ENCODE measurements at places on chromosomes 1 and 21.

GRCh38 chr1:167137332-167137781, 43.5 kb downstream of the STYXL2 start:
- DNase-seq: no peak

- DNase-seq: no peak
Measured at GRCh38 chr1:243883551-243883950, 33.5 kb upstream of the AKT3 start.

GRCh38 chr1:234633246-234634003, 23.4 kb upstream of the IRF2BP2 start:
- DNase-seq: no peak

DNA sequence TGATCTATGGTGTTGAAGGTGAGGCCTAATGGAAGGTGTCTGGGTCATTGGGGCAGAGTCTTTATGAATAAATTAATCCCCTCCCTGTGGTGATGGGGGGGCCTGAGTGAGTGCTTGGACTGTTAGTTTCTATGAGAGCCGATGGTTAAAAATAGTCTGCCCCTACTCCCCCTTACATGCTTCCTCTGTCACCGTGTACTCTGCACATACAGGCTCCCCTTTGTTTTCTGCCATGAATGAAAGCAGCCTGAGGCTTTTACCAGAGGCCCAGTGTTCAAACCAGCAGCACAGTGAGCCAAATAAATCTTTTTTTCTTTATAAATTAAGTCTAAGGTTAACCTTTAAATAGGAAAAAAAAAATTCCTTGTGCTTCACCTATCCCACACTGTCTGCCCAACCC, 657.0 kb downstream of the AMY1C start:
- no peak for DNase-seq

DNA sequence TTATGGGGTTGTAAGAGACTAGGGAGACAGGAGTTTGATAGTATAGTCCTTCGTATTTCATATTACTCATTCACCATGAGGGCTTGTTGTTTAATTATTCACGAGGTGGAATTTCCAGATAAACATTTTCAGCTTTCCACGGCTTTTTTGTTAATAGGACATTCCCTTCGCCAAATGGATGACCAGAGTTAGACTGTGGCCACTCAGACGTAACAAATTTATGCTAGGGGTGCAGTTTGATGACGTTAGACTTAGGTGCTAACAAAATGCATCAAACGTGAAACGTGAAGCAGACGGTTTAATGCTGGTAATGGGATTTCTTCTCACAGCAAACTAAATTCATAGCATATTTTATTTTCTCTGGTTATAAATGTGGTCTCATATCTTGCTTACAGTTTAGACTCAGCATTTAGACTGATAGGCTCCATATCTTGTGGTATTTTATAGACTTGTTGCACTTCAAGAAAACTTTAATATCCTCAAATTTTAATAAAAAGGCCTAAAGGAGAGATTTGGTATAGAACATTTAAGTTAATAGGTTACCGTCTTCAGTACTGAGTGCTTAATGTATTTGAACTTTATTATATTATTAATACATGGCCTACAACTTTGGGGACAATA, 2.3 kb downstream of the DHX9 start:
- DNase-seq: peak; percentile 41

GRCh38 chr1:238777551-238777950, 608.8 kb upstream of the CHRM3 start:
- DNase-seq: no peak

- no peak for DNase-seq
Measured at GRCh38 chr1:235525314-235525713, 21.1 kb upstream of the B3GALNT2 start.

- DNase-seq: peak; percentile 56
Measured at GRCh38 chr1:112706505-112707220, at the start of gene RHOC. Gene RHOC, minus strand, starts transcription at chr1:112707127. Its CDS starts 3,328 bp downstream, at chr1:112703799.

GRCh38 chr1:151942882-151943281, 33.6 kb upstream of the THEM4 start:
- DNase-seq: no peak

GRCh38 chr1:35191429-35192055, 1.4 kb downstream of the SFPQ start:
- no peak for DNase-seq

GRCh38 chr1:91736715-91737615, 149.0 kb downstream of the TGFBR3 start:
- peak; percentile 86 for DNase-seq

- DNase-seq: no peak
Measured at GRCh38 chr1:87115317-87115890, 201.0 kb downstream of the HS2ST1 start.

DNA sequence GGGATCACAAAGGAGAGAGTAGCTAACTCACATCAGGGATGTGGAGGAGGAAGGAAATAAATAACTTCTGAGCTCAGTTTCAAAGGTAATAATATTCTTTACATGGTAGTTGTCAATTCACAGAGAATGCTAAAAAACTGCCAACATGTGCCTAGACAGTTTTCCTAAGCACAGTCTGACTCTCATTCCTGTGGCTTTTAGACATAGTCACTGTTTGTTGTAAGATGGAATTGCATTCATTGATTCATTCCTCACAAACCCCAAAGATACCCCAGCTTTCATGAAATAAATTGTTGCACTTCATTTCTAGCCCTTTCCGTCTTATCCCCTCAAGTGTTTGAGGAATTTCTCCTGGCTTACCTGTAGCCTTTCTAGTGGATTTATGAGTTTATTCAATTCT, 263.9 kb downstream of the NTNG1 start:
- no peak for DNase-seq

DNA sequence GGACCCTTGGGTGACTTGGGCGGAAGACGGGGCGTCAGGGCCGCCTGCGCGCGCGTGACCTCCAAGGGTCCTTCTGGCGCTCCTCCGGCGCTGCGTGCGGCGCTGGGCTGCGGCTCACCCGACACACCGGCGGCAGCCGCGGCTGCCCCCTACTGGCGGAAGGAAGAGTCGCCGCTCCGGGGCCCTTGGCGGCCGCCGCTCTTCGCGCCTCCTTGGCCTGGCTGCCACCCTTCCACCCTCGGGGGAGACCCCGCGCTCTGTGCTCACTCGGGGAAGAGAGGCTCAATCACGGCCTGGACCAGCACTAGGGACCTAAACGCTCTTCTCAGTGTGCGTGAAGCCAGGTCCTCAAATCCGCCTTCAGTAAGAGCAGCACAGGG, 89.7 kb downstream of the DMRTA2 start:
- peak; percentile 34 for DNase-seq

GRCh38 chr1:205792961-205793673, 17.8 kb upstream of the RAB29 start:
- DNase-seq: no peak

- no peak for DNase-seq
Measured at GRCh38 chr1:54549181-54549924, 1.3 kb downstream of the ACOT11 start.

GRCh38 chr1:85334962-85335361, 58.5 kb upstream of the BCL10 start:
- DNase-seq: no peak

- DNase-seq: no peak
Measured at GRCh38 chr1:59186656-59187055, 110.2 kb upstream of the FGGY start.

- DNase-seq: no peak
Measured at GRCh38 chr1:167582064-167582463, 28.5 kb upstream of the CREG1 start.

DNA sequence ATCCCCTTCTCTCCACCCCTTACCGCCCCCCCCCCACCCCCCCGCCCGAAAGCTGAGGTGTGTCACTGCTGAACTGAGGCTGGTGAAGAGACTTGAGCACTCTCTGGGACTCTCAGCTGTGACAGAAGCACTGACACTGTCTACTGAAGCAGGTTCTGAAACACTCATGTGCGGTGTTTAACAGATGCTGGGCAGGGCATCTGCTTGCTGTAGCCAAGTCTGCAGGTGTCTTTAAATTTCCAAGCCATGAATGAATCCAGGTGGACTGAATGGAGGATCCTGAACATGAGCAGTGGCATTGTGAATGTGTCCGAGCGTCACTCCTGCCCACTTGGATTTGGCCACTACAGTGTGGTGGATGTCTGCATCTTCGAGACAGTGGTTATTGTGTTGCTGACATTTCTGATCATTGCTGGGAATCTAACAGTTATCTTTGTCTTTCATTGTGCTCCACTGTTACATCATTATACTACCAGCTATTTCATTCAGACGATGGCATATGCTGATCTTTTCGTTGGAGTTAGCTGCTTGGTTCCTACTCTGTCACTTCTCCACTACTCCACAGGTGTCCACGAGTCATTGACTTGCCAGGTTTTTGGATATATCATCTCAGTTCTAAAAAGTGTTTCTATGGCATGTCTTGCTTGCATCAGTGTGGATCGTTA, at the start of gene GPR52:
GPR52 (plus strand) TSS at position 99 of the 665 bp plus-strand sequence; CDS start at position 247, 148 bp downstream.
- DNase-seq: no peak

DNA sequence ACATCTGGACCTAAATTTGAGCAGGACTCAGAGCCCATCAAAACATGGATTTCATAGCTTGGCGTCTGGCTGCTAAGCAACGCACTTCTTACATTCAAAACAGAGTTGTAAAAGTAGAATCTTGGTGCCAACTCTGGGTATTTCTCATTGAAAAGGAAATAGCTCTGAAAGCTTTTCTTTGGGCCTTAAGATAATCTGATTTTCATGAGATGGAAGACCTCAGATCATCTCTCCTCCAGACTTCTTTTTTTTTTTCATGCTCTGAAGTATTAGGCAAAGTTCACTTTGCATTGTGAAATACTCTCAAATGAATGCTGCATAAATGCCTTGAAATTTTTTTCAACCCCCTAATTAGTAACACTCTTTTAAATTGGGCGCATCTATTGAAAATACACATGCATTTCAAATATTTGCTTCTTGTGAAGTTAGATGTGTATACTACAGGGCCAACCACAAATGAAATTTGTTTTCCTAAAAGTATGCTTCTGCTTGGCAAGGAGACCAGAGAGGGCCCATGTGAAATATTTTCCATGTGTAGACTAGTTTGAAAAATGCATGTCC, 4.2 kb downstream of the ADAMTS5 start:
- DNase-seq: no peak

DNA sequence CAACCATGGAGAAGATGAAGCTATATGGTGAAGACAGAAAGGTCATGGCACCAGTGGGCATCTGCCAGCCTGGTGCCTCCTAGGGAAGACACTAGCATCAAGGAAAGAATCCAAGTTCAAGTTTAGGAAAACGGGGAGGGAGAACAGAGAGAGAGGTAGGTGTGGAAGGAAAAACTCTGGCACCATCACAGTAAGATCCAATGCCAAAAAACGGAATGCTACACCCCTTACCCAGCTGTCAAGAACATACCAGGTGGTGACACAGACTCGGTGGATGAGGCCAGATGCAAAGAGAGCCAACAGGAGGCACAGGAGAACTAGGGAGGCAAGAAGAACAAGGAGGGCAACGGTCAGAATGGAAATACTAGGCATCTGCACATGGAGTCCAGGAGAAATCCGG, 3.6 kb downstream of the KRTCAP2 start:
- no peak for DNase-seq

- no peak for DNase-seq
Measured at GRCh38 chr21:30391492-30392025, 4.3 kb upstream of the KRTAP13-1 start.

DNA sequence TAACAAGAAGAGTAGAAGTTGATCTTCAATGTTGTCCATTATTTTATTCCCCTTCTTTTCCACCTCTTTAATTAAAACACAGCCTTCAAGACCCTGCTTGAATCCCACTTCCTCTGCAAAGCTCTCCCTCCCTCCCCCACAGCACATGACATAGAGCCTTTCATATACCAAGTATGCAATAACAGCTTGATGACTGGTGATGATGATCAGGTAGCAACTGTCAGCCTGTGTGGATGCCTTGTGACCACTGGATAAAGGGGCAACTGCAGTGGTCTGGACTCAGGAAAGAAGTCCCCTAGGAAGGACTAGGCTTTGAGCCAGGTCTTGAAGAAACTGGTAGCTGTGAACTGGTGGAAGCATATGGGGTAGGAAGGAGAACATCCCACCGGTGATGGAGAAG, 53.8 kb upstream of the PRDX6 start:
- DNase-seq: no peak

- DNase-seq: peak; percentile 37
Measured at GRCh38 chr1:110616587-110616986, 10.4 kb upstream of the KCNA2 start.

GRCh38 chr1:55217226-55217986, 2.2 kb upstream of the USP24 start:
- DNase-seq: no peak

Data from A549 (cell line).